ENCODE measurements at places on chromosomes 4 and X.
A peak's percentile ranks its signal among the peaks of the same experiment; 100 is the strongest.

- no peak for DNase-seq
Measured at GRCh38 chr4:42436928-42437565, 39.8 kb downstream of the SHISA3 start.

GRCh38 chr4:16496501-16496900 is 270.2 kb upstream of the TAPT1 start:
- DNase-seq: no peak

- no peak for DNase-seq
Measured at GRCh38 chr4:162791226-162791625, 375.5 kb downstream of the NAF1 start.

DNA sequence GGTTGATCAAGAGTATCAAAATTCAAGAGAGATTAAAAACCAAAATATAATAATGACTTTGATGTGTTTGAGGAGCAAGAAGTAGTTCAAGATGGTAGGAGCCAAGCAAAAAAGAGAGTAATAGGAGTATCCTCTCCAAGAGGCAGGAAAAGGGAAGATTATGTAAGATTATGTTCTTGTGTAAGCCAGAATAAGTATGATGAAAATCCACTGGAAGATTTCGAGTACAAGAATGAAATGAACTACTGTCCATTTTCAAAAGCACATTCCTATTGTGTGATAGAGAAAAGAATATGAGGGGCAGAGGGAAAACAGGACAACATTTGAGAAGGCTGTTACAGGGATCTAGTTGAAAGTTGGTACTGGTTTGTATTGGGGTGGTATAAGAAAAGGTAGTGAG is 659.6 kb upstream of the INTU start:
- DNase-seq: no peak

DNA sequence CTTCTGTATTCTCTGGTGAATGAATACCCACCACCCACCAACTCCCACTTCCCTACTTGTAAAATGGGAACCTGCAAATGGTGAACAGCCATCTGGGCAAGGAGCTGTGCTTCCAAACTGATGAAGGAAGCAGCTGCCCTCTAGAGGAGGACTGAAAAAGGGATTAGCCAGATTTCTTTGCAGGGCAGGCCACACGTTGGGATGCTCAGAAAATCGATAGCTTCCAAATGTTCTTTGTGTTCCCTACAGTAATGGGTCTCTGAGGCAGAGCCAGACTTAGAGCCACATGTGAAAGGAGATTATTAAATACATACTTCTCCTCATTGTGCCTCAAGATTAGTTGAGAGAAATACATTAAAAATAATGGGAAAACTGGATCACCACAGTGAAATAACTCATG is 39.3 kb upstream of the LPAR4 start:
- no peak for DNase-seq

DNA sequence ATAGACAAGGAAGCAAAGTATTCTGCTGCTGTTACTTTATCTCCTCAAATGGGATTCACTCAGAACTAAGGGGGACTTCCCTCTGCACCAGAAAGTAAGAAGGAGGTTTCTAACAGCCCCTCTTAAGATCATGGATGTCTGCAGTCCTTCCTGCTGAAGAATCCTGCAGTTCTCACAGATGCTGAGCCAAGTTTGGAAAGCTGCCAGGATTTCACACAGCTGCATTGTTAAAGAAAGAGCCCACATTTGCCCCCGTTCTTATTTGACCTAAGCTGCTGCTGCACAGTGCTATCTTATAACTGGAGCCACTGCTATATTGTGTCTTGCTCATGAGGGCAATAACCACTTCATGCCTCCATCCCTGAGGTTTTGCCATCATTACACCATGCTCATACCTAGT is 81.1 kb downstream of the FAAH2 start:
- DNase-seq: no peak

DNA sequence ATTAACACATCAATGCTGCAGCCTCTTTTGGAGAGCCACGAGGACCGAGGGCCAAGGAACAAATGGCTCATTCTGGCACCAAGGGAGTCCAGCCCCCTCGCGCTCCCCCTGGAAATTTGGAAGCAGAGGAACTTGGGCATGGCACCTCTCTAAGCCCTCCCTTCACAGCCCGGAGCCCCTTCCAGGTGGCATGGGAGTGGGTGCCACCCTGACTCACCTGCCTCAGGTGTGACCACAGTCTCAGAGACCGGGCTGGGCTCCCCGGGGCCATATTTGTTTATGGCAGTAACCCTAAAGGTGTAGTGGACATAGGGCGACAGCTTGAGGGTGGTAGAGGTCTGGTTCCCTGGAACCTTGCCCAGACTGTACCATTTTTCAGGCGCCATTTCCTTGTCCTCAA is 18.8 kb downstream of the L1CAM start:
- no peak for DNase-seq

DNA sequence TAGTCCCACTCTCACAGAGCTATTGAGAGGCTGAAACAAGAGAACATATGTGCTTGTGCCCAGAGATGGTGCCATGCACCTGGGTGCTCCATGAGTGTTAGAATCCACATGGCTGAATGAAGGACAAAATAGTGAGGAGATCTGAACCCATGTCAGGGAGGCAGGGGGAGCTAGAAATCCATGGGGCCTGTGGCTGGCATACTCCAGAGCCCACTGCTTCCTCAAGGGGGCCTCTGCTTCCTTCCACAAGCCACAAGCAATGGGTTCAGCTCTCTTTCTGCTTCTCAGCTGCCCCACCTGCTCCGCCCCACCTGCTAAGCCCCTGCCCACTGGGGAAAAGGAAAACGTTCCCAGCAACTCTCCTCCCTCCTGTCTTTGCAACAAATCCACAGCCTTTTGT is 46.1 kb downstream of the PJA1 start:
- DNase-seq: no peak

DNA sequence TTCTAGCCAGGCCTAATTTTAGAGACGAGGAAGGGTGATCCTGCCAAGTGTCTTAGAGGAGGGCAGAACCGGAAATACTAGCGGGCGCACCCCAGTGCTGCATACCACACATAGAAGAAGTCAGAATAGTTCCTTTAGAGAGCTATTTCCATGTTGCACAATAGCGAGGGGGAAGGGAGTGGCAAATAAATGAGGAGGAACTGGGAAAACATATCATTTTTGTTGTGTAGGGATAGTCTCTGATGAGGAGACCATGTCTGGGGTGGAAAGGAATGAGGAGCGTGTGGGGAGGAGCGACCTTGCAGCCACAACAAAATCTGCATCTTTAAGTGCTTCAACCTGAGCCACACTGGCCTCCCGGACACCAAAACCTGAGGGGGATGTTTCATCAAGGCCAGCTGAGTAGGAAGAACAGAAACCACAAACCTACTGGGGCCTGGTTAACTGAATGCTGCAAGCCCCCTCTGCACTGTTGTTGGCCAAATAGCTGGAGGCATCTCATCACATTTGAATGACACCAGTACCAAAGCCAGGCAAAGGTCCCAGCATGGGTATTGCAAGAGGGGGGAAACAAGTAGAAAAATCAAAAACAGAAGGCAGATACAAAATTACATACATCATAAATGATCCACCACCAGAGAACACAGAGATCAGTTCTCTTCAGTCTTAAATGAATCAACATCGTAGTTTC is 26.7 kb upstream of the C1QTNF7 start:
- DNase-seq: no peak

DNA sequence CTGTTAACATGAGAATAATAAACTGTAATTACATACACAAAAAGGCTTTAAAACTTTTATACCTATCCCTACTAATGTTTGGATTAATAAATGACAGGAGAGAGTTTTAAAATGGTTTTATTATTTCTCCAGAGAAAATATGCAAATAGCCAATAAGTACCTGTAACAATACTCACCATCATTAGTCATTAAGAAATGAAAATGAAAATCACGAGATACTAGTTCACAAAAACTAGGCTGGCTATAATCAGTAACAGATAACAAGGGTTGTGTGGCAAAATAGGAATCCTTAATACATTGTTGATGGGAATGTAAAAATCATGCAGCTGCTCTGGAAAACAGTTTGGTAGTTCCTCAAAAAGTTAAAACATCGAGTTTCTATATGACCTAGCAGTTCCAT is 25.2 kb upstream of the AP1AR start:
- no peak for DNase-seq

DNA sequence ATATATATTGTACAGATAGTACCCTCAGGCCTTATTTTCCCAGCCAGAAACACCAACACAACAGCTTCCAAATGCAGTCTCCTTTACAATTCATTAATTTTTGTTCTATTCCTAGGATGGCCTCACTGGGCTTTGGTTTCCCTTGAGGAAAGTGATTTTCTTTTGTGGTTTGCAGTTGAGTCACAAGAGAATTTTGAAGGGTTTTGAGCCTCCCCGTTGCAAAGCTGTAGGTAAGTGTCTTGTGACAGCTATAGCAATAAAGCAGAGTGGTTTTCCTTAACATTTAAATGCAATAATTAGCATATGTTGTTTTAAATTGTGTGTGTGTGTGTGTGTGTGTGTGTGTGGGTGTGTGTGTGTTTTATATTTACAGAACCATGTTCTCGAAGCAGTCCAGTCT is 54.1 kb upstream of the WDR17 start:
- DNase-seq: no peak

DNA sequence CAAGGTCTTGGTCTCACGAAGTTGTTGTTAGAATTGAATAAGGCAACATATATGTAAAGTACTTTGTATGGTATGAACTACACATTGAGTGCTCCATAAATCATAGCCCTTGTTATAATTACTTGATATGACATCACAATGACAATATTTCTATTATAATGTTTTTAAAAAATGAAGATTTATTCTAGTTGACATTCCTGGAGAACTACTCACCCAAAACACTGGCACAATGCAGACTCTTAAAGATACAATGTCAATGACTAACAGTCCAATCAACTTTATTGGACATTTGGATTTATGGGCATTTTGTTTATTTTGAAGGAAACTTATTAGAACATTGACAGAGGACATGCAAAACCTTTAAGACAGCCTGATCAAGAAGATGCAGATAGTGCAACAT is 55.3 kb downstream of the ASB9 start:
- no peak for DNase-seq

- no peak for DNase-seq
Measured at GRCh38 chrX:77450415-77450814, 3.2 kb downstream of the FGF16 start.

- DNase-seq: no peak
Measured at GRCh38 chr4:174553031-174553430, 30.7 kb upstream of the HPGD start.

DNA sequence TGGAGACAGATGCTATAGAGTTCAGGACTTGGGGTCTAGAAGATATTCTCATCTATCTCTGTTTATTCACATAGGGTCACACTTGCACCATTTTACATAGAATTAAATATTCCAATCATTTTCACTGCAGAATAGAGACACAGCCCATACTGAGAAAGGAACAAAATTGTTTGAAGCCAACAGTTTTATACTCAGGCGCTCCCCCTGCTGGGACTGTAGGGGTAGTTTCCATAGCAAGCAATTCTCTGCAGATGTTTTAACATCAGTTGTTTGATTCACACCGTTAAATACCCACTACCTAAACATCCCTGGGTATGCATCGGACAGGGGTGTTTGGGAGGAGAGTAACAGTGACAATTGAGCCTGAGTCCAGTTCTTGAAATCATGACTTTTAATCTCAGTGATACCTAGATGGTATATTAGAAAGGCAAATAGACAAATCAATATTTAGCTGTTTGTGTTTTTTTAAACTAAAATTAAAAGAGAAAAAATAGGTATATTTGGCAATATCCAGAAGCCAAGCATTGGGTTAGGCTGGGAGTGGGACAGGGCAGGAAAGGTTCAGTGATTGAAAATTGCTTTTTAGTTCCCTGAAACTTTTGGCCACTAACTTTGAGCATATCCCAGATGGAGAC is 33.8 kb downstream of the LONRF3 start:
- DNase-seq: peak; percentile 16

GRCh38 chrX:101383679-101384205 is 2.2 kb downstream of the BTK start:
- peak; percentile 86 for DNase-seq

DNA sequence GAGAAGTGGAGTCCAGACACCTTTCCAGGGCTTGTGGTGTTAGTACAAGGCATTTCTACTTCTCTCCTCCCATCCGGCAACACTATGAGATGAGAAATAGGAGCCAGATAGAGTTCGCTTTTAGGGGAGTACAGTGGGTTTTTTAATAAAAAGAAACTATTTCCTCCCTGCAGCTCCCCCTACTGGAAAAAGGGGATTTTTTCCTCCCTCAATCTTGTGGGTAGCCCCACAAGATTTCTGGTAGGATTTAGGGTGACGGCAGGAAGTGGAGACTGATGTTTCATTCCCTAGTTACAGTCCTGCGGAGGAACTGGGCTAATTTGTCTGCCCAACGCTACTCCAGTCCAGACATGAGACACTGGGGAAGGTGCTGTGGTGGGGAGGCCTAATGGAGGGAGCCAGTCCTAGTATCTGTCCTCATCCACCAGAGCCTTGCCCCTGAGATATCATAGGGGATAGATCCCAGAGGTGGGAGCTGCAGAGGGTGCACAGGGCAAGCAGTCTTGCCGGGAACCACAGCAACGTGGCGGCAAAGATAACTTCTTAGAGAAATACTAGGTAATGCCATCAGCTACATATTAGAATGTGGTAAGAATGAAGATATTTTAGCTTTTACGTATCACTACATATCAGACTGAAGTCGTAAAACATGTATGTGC is 45.5 kb upstream of the PRKG2 start:
- DNase-seq: peak; percentile 37

DNA sequence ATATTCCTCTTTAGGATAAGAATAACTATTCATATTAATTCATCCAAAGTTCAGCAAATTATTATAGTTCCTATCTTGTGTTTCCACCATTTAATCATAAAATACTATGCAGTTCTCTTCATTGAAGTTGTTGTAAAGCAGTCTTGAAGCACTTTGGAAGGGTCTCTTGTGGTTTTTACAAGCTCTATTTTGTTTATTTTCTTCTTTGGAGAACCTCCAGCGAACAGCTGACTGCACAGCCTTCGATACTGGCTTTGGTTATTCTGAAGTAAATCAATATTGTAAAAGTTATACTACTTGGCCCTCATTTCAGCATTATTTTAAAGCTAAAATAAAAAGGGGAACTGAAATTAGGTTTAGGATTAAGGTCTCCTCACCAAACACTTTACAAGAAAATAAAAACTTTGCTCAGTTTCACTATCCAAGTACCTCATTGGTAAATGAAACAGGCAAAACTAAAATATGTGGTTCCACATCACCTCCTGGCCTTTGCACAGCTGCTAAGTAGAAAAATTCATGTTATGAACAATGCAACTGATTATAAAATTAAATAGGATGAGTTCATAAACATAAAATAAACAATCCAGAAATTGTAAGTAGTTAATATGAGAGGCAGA is 1629.2 kb upstream of the ADGRL3 start:
- DNase-seq: peak; percentile 40

DNA sequence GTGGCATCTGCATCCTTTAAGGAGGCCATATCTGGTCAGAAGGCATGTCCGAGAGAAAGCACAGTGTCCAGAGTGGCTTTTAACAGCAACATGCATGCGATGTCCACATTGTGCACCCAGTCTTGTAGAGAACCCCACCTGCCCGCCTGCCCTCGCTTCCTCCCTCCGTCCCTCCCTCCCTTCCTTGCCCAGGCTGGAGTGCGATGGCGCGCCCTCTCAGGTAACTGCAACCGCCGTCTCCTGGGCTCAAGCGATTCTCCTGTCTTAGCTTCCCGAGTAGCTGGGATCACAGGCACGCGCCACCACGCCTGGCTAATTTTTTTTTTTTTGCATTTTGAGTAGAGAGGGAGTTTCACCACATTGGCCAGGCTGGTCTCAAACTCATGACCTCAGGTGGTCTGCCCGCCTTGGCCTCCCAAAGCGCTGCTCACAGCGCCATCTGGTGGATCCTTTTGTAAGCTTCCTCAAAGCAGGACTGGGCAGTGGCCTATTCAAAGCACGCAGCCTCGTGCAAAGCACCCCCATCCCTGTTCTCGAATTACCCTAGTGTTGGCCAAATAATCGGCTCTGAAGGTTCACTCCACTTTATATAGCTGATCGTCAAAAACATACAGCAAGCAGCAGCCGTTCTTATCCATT is 15.0 kb downstream of the BRCC3 start:
- peak; percentile 44 for DNase-seq
